OCI-M1 (cell line): ENCODE measurements at places on chromosomes 2 and 18.

DNA sequence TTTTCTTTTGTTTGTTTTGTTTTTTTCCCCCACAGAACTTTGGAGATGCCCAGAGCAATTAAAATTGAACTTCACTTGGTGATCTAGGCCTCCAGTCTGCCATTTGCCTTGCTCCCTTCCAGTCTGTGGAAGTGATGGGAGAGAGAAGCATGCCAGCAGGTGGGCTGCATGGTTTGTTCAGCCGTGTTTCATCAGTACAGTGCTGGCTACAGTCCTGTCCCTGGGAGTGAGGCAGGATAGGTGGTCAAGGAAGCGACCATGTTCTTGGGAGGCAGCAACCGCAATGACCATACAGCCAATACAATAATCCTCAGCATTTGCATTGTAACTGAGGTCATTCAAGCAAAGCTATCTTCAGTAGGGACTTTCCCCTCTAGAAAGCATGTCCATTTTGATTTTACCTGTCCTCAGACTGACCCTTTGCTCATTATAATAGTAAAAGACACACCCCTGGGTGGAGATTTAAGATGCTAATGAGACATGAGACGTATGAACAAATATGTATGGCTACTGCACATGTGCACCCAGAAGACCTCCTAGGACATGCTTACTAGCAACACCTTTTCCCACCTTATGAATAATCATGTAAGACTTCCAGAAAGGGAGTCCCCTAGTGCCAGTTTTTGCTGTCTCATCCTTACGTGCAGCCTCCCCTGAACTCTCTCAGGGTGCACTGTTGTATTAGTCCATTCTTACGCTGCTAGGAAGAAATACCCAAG, 11.1 kb upstream of the LIPG start:
- DNase-seq, result no peak

- peak; percentile 11 for DNase-seq
Measured at GRCh38 chr2:173968551-173968950, 3.4 kb upstream of the SP3 start.

GRCh38 chr2:172849519-172850217, 114.0 kb downstream of the RAPGEF4 start:
- DNase-seq, result no peak

- no peak for DNase-seq
Measured at GRCh38 chr2:144230033-144230432, 289.9 kb downstream of the ZEB2 start.

- DNase-seq, result no peak
Measured at GRCh38 chr2:109350526-109350925, 221.5 kb downstream of the SH3RF3 start.
